ENCODE measurements at places on chromosomes 1 and 21. TPM values are rescaled to one million over a fixed set of nuclear protein-coding genes. Genes with fewer than 3 reads are reported as not detected.

LCK gene
- 1.8 TPM for total RNA-seq

DNA sequence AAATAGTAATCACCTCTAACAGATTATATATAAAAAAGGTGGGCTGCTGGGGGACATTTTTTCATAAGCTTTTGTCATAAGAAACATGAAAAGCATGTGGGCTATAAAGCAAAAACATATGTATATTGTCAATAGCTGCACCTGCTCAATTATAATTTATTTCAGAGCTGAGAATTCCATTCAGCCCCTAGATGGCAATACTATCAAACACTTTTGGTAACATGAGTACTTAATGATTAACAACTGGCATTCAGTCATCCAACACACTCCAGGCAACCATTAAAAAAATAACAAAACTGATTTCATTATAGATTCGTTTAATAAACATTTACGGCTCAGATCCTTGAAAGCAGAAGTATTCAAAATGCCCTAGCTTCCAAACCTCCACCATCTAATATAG, 115.1 kb downstream of the KCTD3 start:
- no peaks in the 10 kb centered on the region for H3K4me1 ChIP-seq
- no peak overlapping the region for H3K4me3 ChIP-seq
- no peaks in the 10 kb centered on the region for H3K36me3 ChIP-seq
- H3K27ac ChIP-seq = no peak overlapping the region
- DNase-seq = no peak

ATF6 gene
- 14.4 TPM for total RNA-seq

STUM gene
- 0.20 TPM for total RNA-seq

LEFTY1 gene
- total RNA-seq = 841 TPM

DNA sequence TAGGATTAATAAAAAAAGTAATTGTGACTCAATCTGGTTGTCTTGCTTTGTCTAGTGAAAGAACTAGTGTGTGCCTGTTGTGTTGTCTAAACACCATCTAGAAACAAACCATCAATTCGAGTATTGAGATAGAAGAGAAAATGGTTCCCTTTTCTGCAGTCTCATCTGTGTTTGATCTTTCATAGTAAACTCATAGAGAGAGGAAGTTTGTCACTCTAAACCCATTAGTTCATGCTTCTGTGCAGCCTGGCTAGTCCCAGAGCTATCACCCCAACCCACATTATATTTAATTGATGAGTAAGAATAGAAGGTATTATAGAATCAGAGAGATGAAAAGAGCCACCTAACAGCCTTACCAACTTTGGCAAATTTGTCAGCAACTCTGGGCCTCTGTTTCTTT, 99.5 kb downstream of the TGFB2 start:
- DNase-seq = no peak
- no peak overlapping the region for H3K4me3 ChIP-seq
- H3K4me1 ChIP-seq = no peaks in the 10 kb centered on the region
- H3K27ac ChIP-seq = no peak overlapping the region

- H3K4me3 ChIP-seq = no peak overlapping the region
- H3K27ac ChIP-seq = no peak overlapping the region
- no peak for DNase-seq
- no peaks in the 10 kb centered on the region for H3K36me3 ChIP-seq
Observed at GRCh38 chr1:8986814-8987190, 39.4 kb downstream of the SLC2A7 start.

All from endodermal cell (in vitro differentiated cells).